ENCODE measurements at places on chromosomes 3 and 15. TPM values are rescaled to one million over a fixed set of nuclear protein-coding genes. Genes with fewer than 3 reads are reported as not detected.
A peak's percentile ranks its signal among the peaks of the same experiment; 100 is the strongest.

DNA sequence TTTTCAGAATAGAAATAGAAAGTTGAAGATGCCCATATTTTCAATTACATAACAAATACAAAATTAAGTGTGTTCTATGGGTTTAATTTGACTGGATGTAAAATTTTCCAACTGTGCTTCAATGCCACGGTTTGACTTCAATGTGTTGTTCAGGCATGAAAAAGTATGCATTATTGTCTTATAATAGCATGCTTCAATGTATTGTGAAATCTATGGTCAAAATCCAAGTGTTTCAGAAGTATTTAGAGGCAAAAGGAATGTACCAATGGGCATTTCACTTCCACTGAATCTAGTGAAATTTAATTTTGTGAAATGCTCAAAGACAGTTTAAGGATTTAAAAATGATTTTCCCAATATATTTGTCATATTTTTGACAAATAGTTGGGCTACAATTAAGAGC is 16.0 kb downstream of the NEK10 start:
- DNase-seq = no peak

Gene TMC3
- not detected for total RNA-seq

Gene EXD1
- not detected for total RNA-seq

GRCh38 chr3:129439226-129439816 is 427 bp downstream of the MBD4 start:
- DNase-seq = peak; percentile 46

DNA sequence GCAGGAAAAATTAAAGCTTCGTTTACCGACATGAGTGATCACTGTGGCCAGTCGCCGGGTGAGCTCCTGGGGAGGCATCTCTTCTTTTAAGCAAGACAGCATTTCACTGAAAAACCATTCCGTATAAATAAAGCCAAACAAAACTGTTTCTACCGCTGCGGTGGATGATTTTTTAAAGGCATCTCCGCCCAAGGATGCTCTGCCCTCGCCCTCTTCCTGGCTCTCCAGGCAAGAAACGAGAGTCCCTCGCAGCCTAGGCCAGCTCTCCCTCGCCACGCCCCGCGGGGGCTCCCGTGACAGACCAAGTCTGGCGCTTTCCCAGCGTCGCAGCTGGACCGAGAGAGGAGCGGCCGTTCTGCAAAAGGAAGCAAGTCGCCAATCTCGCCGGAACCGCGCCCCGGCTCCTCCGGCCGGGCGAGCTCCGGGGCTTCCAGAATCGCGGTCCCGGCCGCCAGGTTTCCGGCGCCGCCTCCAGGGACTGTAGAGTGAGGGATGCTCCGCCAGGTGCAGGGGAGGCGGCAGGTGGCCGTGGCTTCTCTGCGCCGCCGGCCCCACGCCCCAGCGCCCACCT is 458 bp downstream of the MCF2L2 start:
- DNase-seq = peak; percentile 81

Gene NLGN1
- total RNA-seq = 2.0 TPM

GRCh38 chr3:129195731-129196256 is 12.1 kb upstream of the CNBP start:
- peak; percentile 79 for DNase-seq

Gene GOLGA6L9
- 1.5 TPM for total RNA-seq

DNA sequence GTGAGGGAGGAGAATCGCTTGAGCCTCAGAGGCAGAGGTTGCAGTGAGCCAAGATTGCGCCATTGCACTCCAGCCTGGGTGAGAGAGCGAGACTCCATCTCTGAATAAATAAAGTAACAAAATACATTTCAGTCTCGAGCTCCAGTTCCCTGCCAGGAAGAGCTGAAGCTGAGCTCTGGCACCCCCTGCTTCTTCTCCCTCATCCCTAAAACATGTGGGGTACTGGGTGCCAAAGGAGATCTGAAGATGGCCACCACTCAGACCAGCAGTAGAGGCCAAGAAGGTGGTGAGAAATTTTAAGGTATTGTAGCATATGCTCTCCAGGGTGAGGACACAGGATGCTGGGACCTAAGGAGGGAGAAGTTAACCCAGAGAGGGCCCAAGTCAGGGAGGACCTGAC is 75.0 kb upstream of the CGNL1 start:
- DNase-seq = no peak

DNA sequence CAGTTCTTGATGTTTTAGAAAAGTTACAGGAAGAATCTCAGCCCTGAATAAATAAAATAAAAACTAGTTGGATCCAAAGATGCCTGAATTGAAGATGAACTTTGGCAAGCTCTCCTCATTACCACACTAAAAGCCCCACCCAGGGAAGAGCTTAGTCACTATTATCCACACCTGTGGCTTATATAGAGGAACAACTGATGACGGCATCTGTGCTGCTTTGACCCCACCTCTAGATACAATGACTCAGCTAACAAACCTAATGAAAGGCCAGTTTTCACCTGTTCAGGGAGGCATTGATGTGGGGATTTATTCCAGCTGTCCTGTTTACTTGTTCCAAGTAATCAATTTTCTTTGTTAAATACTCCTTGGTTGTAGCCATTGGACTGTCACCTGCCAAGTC is 604.7 kb upstream of the EPHA6 start:
- no peak for DNase-seq

GRCh38 chr15:85764649-85765277 is 30.0 kb downstream of the KLHL25 start:
- peak; percentile 49 for DNase-seq

DNA sequence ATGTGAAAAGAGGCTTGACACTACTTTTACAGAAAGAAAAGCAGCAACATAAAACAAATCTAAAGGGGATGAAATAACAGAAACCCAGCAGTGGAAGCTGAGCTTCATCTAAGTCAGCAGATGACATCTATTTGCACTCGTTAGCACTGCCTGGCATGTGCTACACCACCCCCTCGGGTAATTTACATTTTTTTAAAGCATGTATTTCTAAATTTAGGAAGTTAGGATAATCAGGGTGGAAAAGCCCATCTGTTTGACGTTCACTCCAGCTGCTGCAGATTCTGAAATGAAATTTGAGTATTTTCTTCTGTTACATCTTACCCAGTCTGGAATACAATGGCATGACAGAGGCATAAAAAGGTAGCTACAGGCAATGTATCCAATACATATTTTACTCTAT is 20.7 kb downstream of the IGSF11 start:
- no peak for DNase-seq

- DNase-seq = no peak
Measured at GRCh38 chr15:59322056-59322759, 50.5 kb downstream of the MYO1E start.

GRCh38 chr15:67366904-67367303 is 112.3 kb downstream of the IQCH start:
- no peak for DNase-seq

- DNase-seq = no peak
Measured at GRCh38 chr3:73503781-73504180, 121.0 kb downstream of the PDZRN3 start.

Gene PRICKLE2
- total RNA-seq = 13.1 TPM

GRCh38 chr3:138381413-138381901 is 33.1 kb downstream of the MRAS start:
- peak; percentile 67 for DNase-seq

DNA sequence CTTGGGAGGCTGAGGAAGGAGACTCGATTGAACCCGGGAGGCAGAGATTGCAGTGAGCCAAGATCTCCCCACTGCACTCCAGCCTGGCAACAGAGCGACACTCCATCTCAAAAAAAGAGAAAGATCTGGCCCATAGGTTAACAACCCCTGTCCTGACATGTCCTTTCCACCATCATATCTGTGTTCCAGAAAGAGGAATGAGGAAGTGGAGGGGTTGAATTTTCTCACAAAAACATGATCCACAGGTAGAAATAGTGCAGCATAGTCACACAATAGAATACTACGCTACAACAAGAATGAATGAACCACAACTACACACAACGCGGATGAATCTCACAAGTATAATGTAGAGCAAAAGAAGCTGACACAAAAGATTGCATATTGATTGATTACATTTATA is 4.7 kb upstream of the SLC51B start:
- no peak for DNase-seq

GRCh38 chr3:68088216-68088615 is 433.8 kb upstream of the SUCLG2 start:
- no peak for DNase-seq

Gene SLC28A1
- 0.29 TPM for total RNA-seq

DNA sequence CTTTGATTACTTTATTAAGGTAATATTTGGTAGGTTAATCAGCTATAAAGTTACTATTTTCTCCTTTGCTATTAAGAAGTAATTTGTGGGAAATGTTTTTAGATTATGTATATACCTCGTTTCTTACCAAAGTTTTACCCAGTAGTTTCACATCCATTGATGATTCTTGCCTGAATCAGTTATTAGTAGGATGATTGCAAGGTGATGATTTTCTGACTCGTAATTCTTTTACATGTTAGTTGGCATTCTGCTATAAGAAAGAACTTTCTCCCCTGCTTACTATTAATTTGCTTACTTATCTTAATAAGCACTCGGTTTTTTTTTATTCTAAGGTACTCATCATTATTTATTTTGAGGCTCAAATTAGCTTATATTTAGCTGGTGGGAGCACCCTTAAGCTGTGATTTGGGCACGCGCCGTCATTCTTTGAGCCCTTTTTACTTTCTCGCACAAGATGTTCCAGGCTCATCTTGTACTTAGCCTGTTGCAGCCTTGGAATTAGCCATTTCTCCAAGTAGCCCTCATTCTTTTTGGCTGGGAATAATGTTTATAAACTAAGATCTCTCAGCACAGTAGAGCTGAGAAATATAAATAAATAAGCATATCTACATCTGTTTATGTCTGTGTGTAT is 15.3 kb downstream of the USP3 start:
- no peak for DNase-seq

- no peak for DNase-seq
Measured at GRCh38 chr3:63933459-63933858, 21.3 kb upstream of the SCAANT1 start.

DNA sequence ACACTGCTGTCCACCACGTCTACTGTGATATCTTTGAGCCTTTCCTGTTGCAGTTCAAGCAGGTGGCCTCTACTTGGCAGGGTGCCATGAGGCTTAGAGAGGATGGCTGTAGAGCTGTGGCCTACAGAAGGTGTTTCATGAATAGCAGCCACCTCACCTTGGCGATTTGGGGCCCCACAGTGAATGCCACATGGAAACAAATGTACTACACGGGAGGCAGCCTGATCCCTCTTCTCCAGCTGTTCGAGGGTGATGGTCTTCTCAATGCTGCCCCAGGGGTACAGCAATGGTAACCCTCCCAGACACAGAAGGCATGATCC is 70.7 kb downstream of the FAM43A start:
- DNase-seq = no peak

Gene CDHR4
- total RNA-seq = not detected

Gene P2RY14
- total RNA-seq = 1.1 TPM

DNA sequence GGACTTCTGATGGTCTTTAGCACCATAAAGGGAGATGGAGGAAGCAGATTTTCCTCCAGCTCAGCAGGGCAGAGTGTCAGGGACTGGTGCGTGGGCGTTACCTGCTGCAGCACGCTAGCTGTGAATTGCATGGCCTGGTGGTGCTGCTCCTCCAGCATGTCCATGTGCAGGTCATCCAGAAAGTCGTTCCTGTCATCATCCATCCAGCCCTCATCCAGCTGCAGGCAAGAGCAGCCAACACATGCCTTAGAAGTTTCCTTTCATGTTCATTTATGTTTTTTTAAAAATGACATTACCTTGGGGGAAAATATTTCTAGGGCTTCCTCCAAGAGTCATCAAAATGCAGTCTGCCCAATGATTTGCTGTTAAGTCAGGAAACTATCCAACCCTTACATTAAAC is 239.2 kb downstream of the PDZRN3 start:
- no peak for DNase-seq

Gene DPH3
- 21.7 TPM for total RNA-seq

DNA sequence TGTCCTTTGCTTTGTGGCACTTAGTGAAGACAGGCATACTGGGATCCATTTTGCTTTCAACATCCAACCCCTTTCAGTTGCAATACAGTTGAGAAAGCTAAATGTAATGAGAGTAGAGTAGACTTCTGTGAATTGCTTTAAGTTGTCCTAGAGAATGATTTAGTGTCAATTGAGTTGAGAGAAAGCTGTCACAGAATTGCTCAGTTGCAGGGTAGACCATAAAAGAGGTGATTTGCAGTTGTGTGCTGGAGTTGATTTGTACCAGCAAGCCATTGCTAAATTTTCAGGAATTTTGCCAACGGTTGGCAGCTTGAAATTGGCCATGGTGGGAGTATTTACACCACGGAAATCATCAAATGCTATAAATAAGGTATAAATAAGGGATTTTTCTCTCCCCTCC is 2.2 kb downstream of the ABHD5 start:
- no peak for DNase-seq

DNA sequence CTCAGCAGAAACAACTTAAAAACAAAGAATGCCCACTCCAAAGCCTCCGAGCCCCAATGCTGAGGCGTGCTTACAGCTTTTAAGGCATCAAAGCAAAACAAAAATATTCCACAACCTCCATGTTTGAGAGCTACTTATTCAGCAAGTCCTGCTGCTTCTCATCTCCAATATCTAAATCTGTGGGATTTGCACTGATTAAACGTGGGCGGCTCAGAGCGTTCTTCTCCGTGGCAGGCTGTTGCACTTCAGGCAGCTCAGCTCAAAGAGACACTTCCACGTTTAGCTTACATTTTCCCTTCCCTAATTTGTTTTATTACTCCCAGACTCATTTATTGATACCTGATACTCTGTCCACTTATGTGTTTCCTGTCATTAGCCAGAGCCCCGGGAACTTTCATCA is 282.6 kb upstream of the MCTP2 start:
- no peak for DNase-seq

DNA sequence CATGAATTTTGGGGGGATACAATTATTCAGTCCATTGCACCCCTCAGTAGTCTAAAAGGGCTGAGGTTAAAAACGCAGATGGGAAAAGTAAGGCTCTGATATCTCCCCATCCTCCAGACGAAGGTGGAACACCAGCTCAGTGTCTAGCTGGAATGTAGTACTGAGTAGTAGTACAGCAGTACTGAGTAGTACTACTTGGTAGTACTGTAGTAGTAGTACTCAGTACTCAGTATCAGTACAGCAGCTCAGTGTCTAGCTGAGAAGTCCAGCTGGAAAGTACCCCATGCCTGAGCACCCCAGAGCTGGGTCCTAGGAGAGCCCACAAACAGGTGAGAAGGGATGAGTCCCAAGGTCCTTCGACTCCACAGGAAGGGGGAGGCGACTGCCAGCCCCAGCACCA is 148.7 kb downstream of the XXYLT1 start:
- DNase-seq = no peak

- DNase-seq = no peak
Measured at GRCh38 chr15:77093436-77093835, 22.5 kb upstream of the TSPAN3 start.

DNA sequence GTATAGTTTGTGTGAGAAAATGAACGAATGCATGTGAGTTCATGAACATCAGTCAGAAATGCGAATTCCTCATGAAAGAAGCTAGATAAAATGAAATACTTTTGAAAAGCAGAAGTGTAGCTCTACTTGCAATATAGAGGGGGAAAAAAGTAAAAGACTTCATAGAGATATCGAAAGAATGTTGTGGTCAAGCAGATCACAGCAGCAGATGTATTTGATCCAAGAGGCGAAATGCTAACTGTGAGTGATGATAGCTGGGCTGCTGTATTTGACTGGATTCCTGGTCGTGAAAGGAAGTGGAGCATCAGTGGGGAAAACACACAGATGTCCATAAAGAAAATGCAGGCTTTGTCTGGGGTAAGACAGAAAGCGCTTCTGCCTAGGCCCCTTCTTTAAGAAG is 112.4 kb downstream of the ADAMTSL3 start:
- no peak for DNase-seq

Gene ADGRG7
- not detected for total RNA-seq

Measured in right cardiac atrium (tissue), 5 donors.